Stimulated activated naive CD8-positive, alpha-beta T cell treated with anti-CD3 and anti-CD28 coated beads, Interleukin-15, amount 100 ng/mL, for 72 hours (primary cell): ENCODE measurements at places on chromosomes 6 and 20.

- no peak for DNase-seq
Observed at GRCh38 chr20:38293491-38294065, 10.4 kb upstream of the BPI start.

GRCh38 chr20:44038681-44039123 is 124.0 kb downstream of the TOX2 start:
- no peak for DNase-seq

GRCh38 chr6:167127785-167128531 is 5.1 kb downstream of the CCR6 start:
- no peak for DNase-seq

GRCh38 chr6:134117409-134117808 is 65.0 kb upstream of the SLC2A12 start:
- no peak for DNase-seq

DNA sequence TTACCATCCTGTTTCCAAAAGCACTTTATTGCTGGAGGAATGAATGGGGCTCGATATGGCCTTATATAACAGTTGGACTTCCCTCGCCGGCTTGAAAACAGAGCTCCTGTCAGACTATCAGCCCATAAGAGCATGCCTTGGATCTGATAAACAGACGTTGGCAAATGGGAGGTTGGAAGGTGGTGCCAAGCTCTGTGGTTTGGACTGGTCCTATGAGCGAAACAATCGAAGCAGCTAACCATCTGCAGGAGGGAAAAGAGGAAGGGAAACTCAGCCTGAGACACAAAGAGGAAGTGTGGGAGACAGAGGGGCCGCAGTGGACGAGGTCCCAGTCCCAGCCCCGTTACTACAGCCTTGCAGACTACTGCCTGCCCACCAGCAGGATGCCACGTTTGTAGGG is 92.9 kb downstream of the TFAP2C start:
- no peak for DNase-seq

DNA sequence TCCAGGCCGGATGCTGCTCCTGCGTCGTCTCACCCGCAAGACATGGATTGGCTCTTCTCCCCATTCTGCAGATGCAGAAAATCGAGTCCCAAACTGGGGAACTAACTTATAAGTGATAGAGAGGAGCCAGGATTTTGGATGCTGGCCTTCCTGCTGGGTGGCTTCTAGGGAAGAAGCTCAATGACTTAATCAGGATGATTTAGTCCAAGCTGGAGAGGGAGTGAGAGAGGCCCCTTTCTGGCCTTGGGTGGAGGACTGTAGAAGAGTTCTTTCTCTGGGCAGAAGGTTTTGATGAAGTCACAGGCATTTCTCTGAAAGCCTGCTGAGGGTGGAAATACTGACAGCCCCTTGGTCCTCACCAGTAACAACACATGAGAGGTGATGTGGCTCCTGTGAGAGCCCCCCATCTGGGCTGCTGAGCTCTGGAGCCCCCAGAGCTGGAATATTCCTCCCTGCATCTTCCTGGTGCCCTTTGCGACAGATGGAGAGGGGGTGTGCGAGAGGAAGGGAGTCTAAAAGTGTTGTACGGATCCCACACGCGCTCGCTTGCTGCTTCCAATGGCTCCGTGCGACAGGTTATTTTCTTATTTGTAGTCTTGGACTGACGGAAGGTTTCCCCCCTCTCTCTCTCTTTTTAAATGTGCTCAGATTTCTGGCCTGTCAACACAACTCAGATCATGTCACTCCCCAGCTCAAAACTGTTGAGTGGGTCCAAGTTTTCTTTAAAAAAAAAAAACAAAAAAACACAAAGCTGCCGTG is 3.5 kb downstream of the SIRPA start:
- no peak for DNase-seq

- no peak for DNase-seq
Observed at GRCh38 chr6:164015088-164015484, 600.6 kb downstream of the QKI start.

GRCh38 chr6:104326173-104327001 is 533.3 kb downstream of the HACE1 start:
- no peak for DNase-seq

GRCh38 chr6:73309535-73309784 is 44.6 kb downstream of the DPPA5 start:
- no peak for DNase-seq

GRCh38 chr6:71199736-71200135 is 88.9 kb upstream of the OGFRL1 start:
- DNase-seq: no peak

DNA sequence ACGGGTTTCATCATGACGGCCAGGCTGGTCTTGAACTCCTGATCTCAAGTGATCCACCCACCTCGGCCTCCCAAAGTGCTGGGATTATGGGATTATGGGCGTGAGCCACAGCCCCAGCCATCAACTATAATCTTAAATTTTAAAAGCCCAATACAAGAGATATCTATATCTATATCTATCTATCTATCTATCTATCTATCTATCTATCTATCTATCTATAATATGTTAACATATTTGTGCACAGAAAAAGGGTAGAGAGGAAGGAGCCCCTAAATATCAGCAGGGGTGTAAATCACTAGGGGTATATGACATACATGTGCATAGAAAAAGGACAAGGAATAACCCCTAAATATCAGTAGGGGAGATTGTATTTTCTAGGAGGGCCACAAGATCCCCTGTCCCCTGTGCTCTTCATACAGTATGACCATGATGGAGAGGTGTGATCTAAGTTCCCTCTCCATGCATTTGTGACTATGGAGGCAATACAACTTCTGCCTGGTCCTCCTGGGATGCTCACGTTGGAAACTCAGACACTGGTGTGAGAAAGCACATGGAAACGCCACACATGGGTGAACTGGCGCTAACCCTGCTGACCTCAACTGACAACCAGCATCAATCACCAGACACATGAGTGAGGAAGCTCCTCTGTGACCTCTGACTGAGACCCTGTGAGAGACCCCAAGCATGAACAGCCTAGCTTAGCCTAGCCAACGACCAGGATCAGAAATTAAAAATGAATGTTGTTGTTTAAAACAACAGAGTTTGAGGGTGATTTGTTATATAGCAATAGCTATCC is 1.2 kb upstream of the SPATS1 start:
- no peak for DNase-seq

DNA sequence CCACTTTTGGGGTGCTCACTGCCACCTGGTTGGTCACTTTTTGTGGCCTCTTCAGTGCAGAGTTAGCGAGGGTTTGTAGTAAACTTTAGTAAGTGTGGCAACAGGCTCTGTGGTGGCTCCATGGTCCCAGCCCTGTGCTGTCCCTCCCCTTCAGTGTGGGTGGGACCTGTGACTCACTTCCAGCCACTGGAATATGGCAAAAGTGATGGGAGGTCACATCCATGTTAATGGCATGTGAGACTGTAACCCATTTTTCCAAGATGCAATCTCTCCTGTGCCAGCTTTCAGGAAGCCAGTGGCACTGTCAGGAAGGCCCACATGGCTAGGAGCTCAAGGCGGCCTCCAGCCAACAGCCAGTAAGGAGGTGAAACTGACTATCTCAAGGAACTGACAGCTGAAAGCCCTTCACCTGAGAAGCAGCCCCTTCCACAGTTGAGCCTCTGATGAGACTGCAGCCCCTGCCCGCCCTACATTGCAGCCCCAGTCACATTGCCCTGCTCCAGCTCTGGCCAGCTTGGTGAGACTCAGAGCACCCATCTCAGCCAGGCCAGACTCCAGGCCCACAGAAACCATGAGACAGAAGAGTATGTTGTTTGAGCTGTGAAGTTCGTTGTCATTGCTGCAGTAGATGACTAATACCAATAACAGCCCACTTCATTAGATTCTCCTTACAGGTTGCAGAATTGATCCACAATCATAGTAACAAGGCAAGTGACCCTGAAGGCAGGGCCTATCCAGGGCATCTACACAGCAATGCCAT is 13.1 kb upstream of the CST7 start:
- DNase-seq: no peak

DNA sequence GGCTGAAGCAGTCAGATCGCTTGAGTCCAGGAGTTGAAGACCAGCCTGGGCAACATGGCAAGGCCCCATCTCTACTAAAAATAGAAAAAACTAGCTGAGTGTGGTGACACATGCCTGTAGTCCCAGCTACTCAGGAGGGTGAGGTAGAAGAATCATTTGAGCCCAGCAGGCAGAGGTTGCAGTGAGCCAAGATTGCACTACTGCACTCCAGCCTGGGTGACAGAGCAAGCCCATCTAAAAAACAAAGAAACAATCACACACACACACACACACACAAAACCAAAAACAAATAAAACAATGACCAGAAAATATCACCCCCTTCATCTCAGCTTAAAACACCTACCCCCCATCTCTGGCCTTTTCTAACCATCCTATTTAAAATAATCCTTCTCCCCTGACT is 68.0 kb downstream of the BTBD9 start:
- no peak for DNase-seq

- DNase-seq: peak; percentile 3
Observed at GRCh38 chr20:40160097-40160550, 528.9 kb downstream of the MAFB start.

GRCh38 chr6:46821458-46821881 is 28.3 kb downstream of the MEP1A start:
- no peak for DNase-seq

- no peak for DNase-seq
Observed at GRCh38 chr6:22455378-22455777, 114.0 kb upstream of the HDGFL1 start.

DNA sequence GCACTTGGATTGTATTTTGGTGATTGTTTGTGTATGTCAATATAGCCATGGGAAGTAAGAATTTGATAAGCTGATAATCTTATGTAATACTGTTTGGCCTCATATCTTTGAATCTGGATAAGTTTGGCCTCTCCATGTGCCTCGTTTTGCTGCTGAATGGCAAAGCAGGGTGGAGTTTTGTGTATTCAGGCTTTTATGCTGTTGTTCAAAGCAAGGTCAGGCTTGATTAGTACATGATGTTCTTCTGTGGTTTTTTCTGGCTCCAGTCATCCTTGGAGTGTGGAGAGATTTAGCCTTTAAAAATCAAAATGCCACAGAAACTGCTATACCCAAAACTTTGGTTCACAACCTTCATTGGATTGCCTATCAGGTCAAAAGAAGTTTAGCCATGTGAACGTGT is 728.9 kb upstream of the GJE1 start:
- DNase-seq: no peak

- DNase-seq: no peak
Observed at GRCh38 chr20:61998343-61999121, 67.1 kb downstream of the TAF4 start.

GRCh38 chr6:21462519-21462852 is 131.1 kb upstream of the SOX4 start:
- no peak for DNase-seq

DNA sequence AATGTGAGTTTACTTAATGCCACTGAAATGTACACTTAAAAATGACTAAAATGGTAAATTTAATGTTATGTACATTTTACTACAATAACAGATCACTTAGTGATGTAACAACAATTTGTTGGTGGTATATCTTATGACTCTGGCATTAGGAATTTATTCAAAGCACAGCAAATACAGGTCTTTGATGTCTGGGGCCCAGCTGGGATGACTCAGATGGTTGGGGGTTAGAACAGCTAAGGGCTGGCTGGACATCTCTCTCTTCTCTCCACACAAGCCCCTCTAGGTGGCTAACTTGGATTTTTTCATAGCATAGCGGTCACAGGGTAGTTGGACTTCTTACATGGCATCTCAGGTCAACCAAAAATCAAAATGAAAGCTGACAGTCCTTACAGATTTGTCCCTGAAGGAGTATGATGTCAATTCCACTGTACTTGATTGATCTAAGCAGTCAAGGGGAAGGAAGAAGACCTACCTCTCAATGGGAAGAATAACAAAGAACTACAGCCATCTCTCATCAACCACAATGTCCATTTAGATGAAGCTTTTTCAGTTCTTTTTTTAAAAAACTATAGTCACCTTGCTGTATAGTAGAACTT is 37.5 kb upstream of the LCA5 start:
- DNase-seq: no peak

DNA sequence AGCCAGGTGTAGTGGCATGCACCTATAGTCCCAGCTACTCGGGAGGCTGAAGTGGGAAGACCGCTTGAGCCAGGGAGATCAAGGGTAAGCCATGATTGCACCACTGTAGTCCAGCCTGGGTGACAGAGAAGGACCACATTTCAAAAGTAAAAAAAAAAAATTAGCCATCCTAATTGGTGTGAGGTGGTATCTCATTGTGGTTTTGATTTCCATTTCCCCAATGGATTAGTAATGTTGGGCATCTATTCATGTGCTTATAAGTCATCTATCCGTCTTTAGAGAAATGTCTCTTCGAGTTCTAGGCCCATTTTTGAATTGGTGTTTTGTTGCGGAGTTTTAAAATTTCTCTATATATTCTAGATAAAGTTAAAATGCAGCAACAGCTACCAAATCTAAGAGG is 21.7 kb downstream of the ABHD12 start:
- DNase-seq: no peak

GRCh38 chr20:45100563-45101245 is at the start of gene KCNS1:
Gene KCNS1 (minus strand): TSS chr20:45101127. CDS start chr20:45099236, 1,891 bp downstream.
- DNase-seq: no peak

- no peak for DNase-seq
Observed at GRCh38 chr20:63590218-63591146, 16.4 kb upstream of the HELZ2 start.

DNA sequence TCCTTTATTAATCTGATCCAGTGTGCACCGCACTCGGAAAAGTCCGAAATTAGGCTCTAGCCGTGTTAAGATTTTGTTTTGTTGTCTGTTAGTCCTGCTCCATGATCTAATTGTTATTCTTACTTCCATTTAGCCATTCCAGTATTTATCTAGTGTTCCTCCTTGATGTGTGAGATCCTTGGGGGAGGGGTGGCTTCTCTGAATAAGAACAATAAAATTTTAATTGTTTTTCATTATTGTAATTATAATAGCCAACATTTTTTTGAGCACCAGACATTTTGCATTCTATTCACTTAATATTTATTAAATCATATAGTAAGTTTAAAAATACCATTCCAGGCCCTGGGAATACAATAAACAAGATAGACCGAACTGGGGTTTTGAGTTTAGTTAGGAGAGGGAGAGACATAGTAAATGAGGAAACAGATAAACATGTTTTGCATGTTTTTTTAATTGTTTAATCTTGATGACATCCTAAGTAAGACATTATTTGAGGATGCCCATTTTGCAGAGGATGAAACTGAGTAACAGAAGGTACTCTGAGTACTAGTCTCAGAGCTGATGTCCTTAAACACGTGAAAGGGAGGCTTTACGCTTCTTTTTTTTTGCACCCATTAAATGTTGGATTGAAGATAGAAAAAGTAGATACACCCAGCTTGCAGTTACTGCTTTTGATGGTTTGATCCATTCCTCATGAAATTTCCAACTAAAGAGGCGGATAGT is 1.2 kb downstream of the CBFA2T2 start:
- no peak for DNase-seq

GRCh38 chr6:15948930-15949900 is 179.7 kb upstream of the MYLIP start:
- no peak for DNase-seq

DNA sequence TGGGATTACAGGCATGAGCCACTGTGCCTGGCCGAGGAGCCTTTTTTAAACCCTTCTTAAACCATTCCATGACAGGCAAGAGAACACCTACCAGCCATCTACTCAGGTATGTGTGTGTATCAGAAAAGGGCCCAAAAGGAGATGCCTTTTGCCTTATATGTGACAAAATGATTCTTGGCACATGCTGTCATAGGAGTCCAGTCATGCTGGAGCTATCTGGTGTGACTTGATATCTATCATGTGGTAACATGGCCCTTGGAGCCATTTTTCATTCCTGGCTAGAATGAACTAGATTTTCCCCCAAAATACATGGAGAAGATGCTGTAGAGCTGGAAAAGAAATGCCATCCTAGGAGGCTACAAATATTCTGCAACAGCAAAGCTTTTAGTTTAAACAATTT is 129.1 kb downstream of the DST start:
- no peak for DNase-seq

GRCh38 chr6:88008411-88008810 is 39.2 kb upstream of the SPACA1 start:
- no peak for DNase-seq

GRCh38 chr6:27956941-27957340 is at the start of gene OR2B6:
Gene OR2B6 (plus strand): TSS chr6:27957241. CDS start chr6:27957241, 0 bp downstream.
- no peak for DNase-seq
